ENCODE measurements at places on chromosomes 2 and 18.

DNA sequence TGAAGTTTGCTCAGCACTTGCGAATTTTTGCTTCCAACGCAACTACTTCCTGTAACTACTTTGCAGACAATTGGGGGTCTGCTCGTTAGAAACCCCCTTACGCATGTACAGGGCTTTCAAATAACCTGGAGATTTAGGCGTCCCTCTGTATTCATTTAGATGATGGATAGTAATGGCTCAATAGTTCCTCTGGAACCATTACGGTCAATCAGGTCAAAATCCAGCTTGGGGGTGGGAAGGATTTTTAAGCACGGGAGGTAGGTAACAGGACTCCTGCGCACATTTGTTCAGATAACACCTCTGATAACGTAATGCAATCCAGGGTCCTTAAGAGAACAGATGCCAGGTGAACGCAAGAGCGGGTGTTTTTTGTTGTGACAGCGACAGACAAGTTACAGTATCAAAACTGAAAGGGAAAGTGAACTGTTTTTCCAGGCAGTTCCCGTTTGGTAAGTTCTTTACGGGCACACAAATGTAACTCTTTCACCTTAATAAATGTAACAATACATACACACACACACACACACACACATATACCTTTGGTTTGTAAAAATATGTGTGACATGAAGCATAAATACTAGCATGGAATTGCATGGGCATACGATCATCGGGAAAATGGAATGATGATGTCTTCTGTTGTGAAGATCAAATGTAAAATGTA is 3.8 kb upstream of the OSR1 start:
- no peak for ATAC-seq

- peak; percentile 54 for ATAC-seq
These were observed 27.5 kb downstream of the SOS1 start for GRCh38 chr2:39093218-39093898.

- no peak for ATAC-seq
These were observed 208.5 kb downstream of the TFCP2L1 start for GRCh38 chr2:121076498-121076820.

DNA sequence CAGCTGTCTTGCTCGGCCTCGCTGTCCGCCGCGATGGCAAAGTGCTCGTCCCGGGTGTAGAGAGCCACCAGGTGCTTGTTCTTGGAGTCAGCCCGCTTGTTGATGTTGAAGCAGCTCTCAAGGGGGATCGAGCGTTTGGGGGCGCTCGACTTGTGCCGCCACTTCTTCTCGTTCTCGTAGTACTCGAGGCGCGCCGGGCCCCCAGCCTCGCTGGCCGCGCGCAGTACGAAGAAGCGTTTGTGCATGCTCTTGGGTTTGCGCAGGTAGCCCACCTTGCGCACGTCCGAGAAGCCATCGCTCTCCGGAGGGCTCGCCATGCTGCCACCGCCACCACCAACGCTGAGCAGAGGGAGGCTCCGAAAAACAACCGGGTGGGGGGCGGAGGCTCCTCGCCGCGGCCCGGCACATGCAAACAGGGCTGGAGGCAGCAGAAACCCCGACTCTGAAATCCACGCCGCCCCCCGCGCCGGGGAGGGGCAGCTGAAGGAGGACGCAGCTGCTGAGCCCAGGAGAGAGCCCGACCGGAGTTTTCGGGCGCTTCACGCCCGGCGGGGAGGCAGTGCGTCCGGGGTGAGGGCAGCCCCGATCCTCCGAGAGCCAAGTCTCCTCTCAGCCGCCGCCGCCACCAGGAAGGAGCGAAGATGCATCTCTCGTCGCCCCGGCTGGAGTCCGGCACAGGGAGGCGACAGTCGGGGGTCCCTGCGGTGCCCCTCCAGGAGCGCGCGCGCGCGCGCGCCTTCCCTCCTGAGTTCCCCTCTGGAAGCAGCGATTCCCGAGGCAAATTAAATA is 1.0 kb downstream of the IRS1 start:
- peak; percentile 40 for ATAC-seq

DNA sequence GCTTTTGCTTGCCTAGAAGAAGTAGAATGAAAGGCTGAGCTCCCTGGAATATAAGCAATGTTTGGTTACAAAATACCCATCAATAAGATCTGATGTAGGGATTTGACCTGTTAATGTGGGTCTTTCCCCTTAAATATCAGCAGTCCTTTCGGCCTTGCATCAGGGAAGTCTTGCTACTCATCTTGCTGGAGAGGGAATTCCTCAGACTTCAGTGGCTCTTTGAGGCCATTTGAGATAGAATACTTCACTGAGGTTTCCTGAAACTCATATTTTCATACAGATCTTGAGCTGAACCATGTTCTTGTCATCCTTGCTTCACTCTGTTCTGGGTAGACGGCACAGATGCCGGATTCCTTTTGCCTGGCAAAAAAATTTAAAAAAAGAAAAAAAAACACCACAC is 3.9 kb downstream of the TWIST2 start:
- no peak for ATAC-seq

GRCh38 chr2:105557021-105557920 is 158.4 kb upstream of the FHL2 start:
- ATAC-seq = no peak

GRCh38 chr18:11020877-11021414 is 128.4 kb downstream of the PIEZO2 start:
- ATAC-seq = no peak

- ATAC-seq = peak; percentile 74
These were observed 29.9 kb downstream of the PELI1 start for GRCh38 chr2:64114063-64114911.
